ENCODE measurements at places on chromosomes 12 and 14.

DNA sequence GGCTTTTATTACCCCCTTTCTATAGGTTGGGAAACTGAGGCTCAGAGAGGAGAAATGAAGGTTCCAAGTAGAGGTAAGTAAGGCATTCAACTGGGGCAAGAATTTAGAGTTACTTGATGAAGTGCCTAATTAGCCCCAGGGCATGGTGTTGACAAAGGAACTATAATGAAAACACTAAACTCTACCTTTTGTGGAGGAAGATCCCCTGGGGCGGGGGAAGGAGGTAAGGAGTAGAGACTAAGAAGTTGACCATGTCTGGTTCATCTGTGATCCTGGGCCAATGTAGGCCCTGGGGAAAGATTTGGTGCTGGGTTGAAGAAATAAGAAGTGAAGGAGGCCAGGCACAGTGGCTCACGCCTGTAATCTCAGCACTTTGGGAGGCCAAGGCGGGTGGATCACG, 16.2 kb upstream of the COX6A1 start:
- DNase-seq: no peak

DNA sequence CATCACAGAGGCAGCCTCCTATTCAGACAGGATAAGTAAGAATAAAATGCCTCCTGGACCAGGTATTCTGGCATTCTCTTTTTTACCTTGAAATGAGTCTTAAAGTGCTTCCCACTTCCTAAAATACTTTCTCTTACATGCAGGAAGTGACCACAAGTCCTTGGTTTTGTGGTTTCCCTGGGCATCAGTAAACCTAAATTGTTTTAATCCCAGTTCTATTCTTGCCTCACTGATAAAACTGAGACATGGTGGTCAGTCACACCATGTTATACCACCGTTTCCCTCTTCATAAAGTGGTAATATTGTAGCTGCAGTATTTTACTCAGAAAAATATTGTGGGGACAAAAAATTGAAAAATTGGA, 1.2 kb upstream of the SALL2 start:
- DNase-seq: no peak

DNA sequence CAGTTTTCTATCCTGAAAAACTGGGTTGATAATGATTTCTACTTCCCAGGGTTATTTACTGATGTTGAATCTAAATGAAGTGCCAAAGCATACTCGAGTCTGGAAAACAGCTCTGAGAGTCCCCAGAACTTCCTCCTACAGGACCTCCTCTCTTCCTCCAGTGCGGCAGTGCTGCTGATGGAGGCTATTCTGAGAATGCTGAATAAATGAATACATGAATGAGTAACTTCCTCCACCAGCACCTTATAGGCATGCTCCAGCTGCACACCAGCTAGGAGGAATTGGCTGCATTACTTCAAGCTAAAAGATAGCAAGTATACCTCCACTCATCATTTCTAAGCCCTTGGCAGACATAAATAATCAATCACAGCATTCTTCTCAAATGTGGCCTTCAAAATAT, 448.8 kb upstream of the CCDC196 start:
- DNase-seq: no peak

GRCh38 chr12:78530100-78530765, 334.3 kb upstream of the SYT1 start:
- no peak for DNase-seq

GRCh38 chr14:81337073-81337472, 63.1 kb downstream of the STON2 start:
- DNase-seq: no peak

GRCh38 chr12:114319422-114319821, 86.5 kb downstream of the TBX5 start:
- no peak for DNase-seq
